Muscle of leg (tissue), 16 donors: ENCODE measurements at places on chromosomes 2 and 18. TPM values are rescaled to one million over a fixed set of nuclear protein-coding genes. Genes with fewer than 3 reads are reported as not detected.

The GNLY gene
- total RNA-seq, result 0.31 TPM

The CROCC2 gene
- total RNA-seq, result 0.04 TPM

The LRRFIP1 gene
- 95.1 TPM for total RNA-seq

The MAP3K19 gene
- total RNA-seq, result not detected

The RGPD5 gene
- 23.1 TPM for total RNA-seq

The NT5DC4 gene
- not detected for total RNA-seq

The RNASEH1 gene
- 17.2 TPM for total RNA-seq

The LINC00305 gene
- total RNA-seq, result not detected

The LAMA1 gene
- total RNA-seq, result 6.4 TPM

The LRRTM1 gene
- total RNA-seq, result 0.27 TPM

The NCOA1 gene
- 98.9 TPM for total RNA-seq

The SERTAD2 gene
- 11.0 TPM for total RNA-seq

The NLRC4 gene
- total RNA-seq, result 0.40 TPM

The IL1RL1 gene
- 0.31 TPM for total RNA-seq

The OTOS gene
- not detected for total RNA-seq

The LIPG gene
- total RNA-seq, result 6.3 TPM
